ENCODE measurements at places on chromosomes 4 and X. TPM values are rescaled to one million over a fixed set of nuclear protein-coding genes. Genes with fewer than 3 reads are reported as not detected.

MAGEA6 gene
- total RNA-seq, result not detected

MAGEH1 gene
- total RNA-seq, result 26.5 TPM

DRD5 gene
- total RNA-seq, result not detected

TMLHE gene
- 15.7 TPM for total RNA-seq

IQCM gene
- total RNA-seq, result not detected

MAB21L2 gene
- not detected for total RNA-seq

GAB3 gene
- 28.5 TPM for total RNA-seq

YIPF6 gene
- 8.0 TPM for total RNA-seq

CENPVL1 gene
- not detected for total RNA-seq

NOCT gene
- 1.6 TPM for total RNA-seq

DNAAF6 gene
- not detected for total RNA-seq

TMEM128 gene
- total RNA-seq, result 22.8 TPM

TMPRSS11D gene
- not detected for total RNA-seq

COL25A1 gene
- 0.59 TPM for total RNA-seq

SPIN2A gene
- 2.0 TPM for total RNA-seq

PHOX2B gene
- total RNA-seq, result not detected

GATB gene
- total RNA-seq, result 16.6 TPM

CXCL11 gene
- total RNA-seq, result not detected

XK gene
- total RNA-seq, result 0.19 TPM

CD38 gene
- total RNA-seq, result 7.5 TPM

USP17L11 gene
- not detected for total RNA-seq

DSPP gene
- total RNA-seq, result not detected

FAM47C gene
- total RNA-seq, result not detected

FAM236D gene
- not detected for total RNA-seq

C4orf36 gene
- total RNA-seq, result not detected

RIPPLY1 gene
- not detected for total RNA-seq

MAGEA2 gene
- total RNA-seq, result not detected

CDX4 gene
- not detected for total RNA-seq

TCP11X2 gene
- not detected for total RNA-seq

ZNF827 gene
- total RNA-seq, result 21.4 TPM

FGF16 gene
- total RNA-seq, result not detected

TMEM47 gene
- total RNA-seq, result not detected

SCD5 gene
- not detected for total RNA-seq

MAGEA8 gene
- total RNA-seq, result not detected

PNMA3 gene
- total RNA-seq, result 10.5 TPM

ERAS gene
- total RNA-seq, result not detected

GAGE10 gene
- not detected for total RNA-seq

ZNF330 gene
- total RNA-seq, result 41.0 TPM

UNC5C gene
- not detected for total RNA-seq

PLP1 gene
- not detected for total RNA-seq

CLIC2 gene
- 0.90 TPM for total RNA-seq

GPR82 gene
- 0.16 TPM for total RNA-seq

BEX5 gene
- total RNA-seq, result 1.8 TPM

ARHGEF6 gene
- total RNA-seq, result 70.2 TPM

XG gene
- 0.43 TPM for total RNA-seq
